Amniotic epithelial cell (primary cell): ENCODE measurements at places on chromosomes 4 and X.
A peak's percentile ranks its signal among the peaks of the same experiment; 100 is the strongest.

- DNase-seq, result no peak
Observed at GRCh38 chrX:41189156-41189555, 103.9 kb downstream of the USP9X start.

DNA sequence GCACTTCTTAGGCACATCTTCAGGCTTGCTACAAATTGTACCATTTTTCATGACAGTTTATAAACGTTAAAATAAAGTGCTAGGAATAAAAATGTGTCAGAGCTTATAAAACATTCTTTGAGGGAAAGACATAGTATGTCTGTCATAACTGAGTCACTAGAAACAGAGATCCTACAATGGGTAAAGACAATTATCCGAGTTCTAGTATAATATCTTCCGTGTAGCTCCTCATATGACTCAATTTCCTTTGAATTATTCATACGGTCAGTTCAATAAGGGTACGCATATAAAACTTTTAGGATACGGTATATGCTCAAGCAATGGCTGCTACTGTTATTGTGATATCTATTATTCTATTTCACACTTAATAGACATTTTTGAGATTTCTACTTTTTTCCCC lies 349.1 kb downstream of the PCDH10 start:
- no peak for DNase-seq

DNA sequence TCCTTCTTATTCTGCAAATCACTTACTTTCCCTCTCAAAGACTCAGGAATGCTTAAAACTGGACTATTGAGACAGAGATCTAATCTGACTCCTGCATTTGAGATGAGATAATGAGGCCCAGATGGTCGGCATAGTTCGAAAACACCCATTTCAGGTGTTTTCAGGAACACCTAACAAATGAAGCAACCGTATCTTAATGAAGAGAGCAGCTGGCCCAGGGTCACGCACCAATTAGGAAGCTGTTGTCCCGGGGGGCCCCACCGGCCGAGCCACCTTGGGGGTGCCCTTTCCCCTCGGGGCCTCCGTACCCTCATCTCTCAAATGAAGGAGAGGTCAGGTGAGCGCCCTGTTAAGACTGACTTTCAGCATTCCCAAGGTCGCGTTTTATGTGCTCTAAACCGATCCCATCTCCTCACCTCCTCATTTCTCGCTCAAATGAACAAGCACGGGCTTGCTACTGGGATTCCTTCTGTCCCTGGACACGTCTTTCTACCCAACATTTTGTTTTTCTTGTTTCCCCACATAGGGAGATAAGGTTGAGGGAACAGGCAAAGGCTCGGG lies 824 bp downstream of the LRPAP1 start:
- DNase-seq, result no peak

GRCh38 chr4:183287309-183287659 lies 32.8 kb downstream of the CLDN22 start:
- DNase-seq, result no peak

DNA sequence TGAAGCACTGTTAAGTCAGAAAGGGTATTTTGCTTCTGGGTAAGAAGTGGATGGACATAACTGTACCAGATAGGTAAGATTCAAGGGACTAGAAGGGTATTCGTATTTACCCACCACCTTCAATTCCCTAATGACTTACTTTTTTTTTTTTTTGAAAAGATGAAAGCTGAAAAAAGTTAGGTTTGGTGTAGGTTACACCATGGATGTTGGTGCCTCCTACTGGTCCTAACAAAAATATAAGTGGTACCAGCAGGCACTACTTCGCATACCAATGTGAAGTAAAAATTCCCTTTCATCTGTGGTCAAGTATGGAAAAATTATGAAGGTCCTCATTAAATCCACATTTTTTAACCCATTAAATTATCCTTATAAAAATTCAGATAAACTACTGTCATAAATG lies 7.2 kb downstream of the ANKRD17 start:
- peak; percentile 21 for DNase-seq

DNA sequence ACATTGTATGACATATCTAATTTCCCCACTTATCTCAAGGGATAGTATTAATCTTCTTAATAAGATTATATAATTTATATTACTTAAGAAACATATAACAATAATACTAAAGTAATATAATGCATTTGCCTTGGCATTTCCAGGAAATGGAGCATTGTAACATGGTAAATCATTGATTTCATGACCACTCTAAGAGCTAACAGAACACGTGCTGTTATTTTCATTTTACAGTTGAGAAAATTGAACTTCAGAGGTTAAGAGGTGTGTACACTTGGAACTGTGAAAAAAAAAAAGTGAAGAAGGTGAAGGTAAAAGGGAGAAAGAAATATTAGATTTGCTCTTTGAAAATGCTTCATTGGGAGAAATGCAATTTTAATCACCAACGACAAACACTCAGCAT lies 522.6 kb downstream of the IL15 start:
- no peak for DNase-seq

GRCh38 chr4:112668131-112668530 lies 31.2 kb downstream of the LARP7 start:
- no peak for DNase-seq

GRCh38 chr4:110310795-110311194 lies 112.4 kb upstream of the ELOVL6 start:
- peak; percentile 30 for DNase-seq

GRCh38 chrX:48897157-48897624 lies 377 bp downstream of the TIMM17B start:
- DNase-seq, result peak; percentile 59

- DNase-seq, result no peak
Observed at GRCh38 chrX:28638775-28639174, 51.5 kb downstream of the IL1RAPL1 start.

- no peak for DNase-seq
Observed at GRCh38 chrX:28981952-28982351, 394.7 kb downstream of the IL1RAPL1 start.

DNA sequence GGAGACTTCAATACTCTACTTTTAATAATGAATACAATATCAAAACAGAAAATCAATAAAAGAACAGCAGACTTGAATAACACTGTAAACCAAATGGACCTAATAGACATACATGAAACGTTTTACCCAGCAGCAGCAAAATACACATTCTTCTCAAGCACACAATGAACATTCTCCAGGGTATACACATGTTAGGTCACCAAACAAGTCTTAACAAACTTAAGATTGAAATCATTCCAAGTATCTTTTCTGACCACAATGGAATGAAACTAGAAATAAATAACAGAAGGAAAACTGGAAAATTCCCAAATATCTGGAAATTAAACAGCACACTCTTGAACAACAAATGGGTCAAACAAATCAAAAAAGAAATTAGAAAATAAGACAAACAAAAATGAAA lies 145.0 kb upstream of the CT83 start:
- DNase-seq, result no peak

- peak; percentile 91 for DNase-seq
Observed at GRCh38 chr4:156778606-156779005, 193.0 kb downstream of the PDGFC start.

DNA sequence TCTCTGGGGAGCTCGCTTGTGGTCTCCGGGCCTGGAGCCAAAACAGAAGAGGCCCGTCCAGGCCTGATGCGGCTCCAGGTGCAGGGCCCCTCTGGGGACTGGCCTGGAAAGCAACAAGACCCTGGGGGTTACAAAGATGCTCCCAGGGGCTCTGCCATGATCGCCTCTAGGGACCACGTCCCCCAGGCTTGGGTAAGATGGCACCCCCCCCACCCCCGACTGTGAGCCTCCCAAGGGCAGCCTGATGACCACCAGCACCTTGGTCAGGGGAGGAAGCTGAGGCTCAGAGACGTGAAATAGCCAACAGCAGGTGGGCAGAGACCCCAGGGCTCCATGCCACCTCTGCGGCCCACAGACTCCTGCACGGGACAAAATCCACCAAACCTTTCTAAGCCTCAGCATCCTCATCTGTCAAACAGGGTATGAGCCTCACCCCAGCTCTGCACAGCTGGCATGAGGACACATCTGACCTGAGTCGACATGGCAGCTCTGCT lies 25.4 kb downstream of the C4orf50 start:
- no peak for DNase-seq

DNA sequence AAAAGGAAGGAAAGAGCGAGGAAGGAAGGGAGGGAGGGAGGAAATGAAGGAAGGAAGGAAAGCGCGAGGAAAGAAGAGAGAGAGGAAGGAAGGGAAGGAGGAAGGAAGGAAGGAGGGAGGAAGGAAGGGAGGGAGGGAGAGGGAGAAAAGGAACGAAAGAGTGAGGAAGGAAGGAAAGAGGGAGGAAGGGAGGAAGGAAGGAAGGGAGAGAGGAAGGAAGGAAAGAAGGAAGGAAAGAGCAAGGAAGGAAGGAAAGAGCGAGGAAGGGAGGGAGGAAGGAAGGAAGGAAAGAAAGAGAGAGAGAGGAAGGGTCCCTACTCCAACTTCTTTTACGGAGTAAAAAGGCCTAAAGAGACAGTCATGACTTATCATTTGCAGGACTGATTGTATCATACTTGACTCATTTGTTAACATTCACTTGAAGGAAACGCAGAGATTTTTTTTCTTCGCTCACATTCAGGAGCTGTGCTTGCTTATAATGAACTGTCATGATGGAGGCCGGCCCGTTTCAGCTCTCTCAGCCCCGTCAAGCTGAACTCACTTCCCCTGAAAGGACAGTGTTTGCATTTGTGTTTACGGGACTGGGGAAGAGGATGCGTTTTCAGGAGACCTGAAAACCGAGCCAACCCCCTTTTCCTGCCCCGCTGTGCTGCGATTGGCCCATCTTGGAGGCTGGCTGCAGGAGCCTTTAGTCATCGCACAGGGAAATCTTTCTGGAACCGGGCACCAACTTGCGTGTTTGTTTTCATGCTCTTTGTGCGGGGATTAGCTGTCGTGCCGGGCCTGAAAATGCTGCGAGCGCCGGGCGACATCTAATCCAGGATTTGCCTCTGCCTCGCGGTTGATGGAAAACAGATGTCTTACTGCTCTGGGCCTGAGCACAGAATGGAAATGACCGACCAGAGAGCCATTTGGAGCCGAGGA lies 17.8 kb downstream of the TRIM2 start:
- DNase-seq, result peak; percentile 82

- no peak for DNase-seq
Observed at GRCh38 chrX:39144956-39145355, 343.7 kb downstream of the MID1IP1 start.

- DNase-seq, result no peak
Observed at GRCh38 chr4:16262188-16262587, 35.9 kb upstream of the TAPT1 start.

- DNase-seq, result no peak
Observed at GRCh38 chr4:7901311-7901885, 38.3 kb downstream of the AFAP1 start.

DNA sequence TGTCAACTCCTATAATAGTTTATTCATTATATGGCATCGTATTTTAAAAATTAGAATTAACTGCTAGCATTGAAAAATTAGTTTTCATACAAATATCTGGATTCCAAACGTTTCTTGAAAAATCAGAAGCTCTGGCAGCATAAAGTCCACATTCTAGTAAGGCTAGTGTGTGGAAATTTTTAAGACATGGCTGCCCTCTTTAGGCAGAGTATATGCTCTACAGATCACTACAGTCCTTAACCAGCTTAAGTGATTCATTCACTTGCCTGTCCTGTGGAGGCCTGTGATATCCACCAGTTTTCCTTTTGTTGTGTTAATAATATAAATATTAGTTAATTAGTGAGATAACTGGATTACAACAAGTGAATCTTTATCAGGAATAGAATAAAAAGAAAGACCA lies 287.2 kb downstream of the OPHN1 start:
- peak; percentile 66 for DNase-seq
